T-helper 1 cell treated with Interleukin-12 subunit alpha and Interleukin-12 subunit beta and Interleukin-4 antibody, amounts not matched to agents 30 ng/mL and 1 ng/mL, for 36 hours (primary cell): ENCODE measurements at places on chromosomes 16 and 17. TPM values are rescaled to one million over a fixed set of nuclear protein-coding genes. Genes with fewer than 3 reads are reported as not detected.

Gene C16orf92
- total RNA-seq: not detected in 2 replicates

Gene ZG16
- not detected in 2 replicates for total RNA-seq

Gene SECTM1
- 9.9 and 12.2 TPM in 2 replicates for total RNA-seq

Gene FOXK2
- total RNA-seq: 70.6 and 73.0 TPM in 2 replicates

Gene HMOX2
- total RNA-seq: 74.5 and 77.9 TPM in 2 replicates

Gene GAS2L2
- total RNA-seq: not detected in 2 replicates

Gene ANKFN1
- not detected in 2 replicates for total RNA-seq

Gene PGS1
- 99.2 and 99.8 TPM in 2 replicates for total RNA-seq

Gene BRIP1
- total RNA-seq: 15.5 and 18.1 TPM in 2 replicates

Gene ATP1B2
- 0.22 and 0.37 TPM in 2 replicates for total RNA-seq
